NCI-H1694 (cell line): ENCODE measurements at places on chromosomes 4 and X.

- no peak for DNase-seq
Observed at GRCh38 chr4:179415847-179416223, 1973.6 kb upstream of the AGA start.

GRCh38 chrX:17403189-17403691 lies 28.2 kb downstream of the NHS start:
- DNase-seq: no peak

DNA sequence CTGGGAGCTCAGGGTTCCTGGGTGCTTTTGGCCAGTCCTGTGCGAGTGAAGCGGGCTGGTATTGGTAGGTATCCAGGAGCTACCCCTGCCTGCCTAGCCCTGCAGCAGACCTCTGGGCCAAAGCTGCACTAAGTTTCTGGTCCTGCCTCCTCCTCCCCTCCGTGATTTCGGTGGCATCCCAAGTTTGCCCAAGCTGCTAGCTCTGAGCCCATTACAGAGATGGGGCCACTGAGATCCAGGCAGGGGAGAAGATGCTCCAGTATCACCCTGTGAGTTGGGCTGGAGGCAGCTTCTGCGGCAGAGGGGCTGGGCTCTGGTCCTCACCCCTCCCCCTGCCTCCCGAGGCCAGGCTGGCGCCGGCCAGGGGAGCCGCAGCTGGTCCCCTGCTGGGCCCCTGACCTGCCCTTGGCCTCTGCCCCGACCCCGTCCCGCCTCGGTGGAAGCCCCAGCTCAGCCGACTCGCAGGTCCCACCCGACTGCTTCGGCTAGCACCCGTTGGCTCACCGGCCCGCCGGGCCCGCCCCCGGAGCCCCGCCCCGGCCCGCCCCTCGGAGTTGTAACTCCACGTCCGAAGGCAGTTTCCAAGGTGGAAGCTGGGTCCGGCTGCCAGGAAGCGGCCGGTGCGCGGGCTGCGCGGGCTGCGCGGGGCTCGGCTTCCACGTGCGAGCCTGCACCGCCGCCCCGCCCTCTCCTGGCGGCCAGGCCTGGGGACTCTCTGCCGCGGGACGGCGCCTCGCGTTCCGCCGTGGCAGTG lies at the start of gene DUSP9:
Gene DUSP9, plus strand, starts transcription at position 584 of the 754 bp plus-strand sequence. CDS start 751 bp downstream, outside the sequence.
- DNase-seq: no peak

GRCh38 chr4:183118141-183118540 lies 19.1 kb downstream of the WWC2 start:
- DNase-seq: no peak

DNA sequence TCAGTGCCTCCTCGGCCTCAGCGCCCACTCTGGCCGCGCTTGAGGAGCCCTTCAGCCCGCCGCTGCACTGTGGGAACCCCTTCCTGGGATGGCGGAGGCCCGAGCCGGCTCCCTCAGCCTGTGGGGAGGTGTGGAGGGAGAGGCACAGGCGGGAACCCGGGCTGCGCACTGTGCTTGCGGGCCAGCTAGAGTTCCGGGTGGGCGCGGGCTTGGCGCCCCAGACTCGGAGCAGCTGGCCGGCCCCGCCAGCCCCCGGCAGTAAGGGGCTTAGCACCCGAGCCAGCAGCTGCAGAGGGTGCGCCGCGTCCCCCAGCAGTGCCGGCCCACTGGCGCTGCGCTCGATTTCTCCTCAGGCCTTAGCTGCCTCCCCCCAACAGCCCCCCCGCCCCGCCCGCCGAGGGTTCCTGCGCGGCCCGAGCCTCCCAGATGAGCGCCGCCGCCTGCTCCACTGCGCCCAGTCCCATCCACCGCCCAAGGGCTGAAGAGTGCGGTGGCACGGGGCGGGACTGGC lies 1137.0 kb downstream of the PCDH18 start:
- DNase-seq: no peak

DNA sequence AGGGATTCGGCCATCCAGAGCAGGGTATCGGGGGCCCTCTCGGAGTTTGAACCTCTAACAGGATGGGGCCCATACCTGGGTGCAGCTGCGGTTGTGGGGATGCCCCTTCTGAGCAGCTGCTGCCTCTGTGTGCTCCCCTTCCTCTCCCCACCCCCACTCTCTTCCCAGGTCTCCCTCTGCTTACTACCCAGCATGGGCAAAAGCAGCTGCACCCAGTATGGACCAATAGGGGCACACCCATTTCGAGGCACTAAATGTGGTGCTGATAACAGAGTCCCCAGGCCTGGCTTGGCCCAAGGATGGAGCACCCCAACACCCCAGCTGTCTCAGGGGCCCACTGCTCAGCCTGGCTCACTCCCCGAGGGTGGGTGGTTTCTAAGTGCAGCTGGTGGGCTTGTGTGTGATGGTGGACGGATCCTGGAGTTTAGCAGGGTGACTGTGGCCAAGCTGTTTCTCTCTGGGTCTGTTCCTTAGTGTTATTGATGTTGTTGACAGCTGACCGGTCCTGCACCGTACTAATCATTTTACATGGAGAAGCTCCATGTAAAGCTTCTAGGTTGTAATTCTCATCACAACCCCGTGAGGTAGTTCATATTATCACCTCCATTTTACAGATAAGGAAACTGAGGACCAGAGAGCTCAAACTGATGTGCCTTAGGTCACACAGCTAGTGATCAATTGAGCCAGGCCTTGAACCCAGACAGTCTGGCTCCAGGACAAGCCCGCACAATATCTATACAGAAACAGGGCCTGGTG lies 13.1 kb upstream of the KIAA0232 start:
- DNase-seq: no peak

DNA sequence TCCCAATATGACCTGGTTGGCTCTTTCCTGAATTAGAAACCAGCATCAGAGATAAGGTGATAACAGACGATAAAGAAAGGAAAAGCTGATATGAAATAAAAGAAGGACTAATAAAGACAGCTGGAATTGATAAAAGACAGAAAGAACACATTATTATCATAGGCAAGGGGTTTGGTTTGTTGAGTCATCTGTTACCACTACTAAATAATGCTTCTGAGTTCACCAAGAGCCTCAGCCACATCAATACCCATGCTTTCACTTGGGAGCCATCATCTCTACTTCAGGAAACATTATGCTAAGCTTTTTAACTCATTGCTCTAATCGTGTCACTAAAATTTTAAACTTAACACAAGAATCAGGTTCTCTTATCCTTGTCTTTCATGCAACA lies 27.6 kb downstream of the ANXA5 start:
- no peak for DNase-seq

DNA sequence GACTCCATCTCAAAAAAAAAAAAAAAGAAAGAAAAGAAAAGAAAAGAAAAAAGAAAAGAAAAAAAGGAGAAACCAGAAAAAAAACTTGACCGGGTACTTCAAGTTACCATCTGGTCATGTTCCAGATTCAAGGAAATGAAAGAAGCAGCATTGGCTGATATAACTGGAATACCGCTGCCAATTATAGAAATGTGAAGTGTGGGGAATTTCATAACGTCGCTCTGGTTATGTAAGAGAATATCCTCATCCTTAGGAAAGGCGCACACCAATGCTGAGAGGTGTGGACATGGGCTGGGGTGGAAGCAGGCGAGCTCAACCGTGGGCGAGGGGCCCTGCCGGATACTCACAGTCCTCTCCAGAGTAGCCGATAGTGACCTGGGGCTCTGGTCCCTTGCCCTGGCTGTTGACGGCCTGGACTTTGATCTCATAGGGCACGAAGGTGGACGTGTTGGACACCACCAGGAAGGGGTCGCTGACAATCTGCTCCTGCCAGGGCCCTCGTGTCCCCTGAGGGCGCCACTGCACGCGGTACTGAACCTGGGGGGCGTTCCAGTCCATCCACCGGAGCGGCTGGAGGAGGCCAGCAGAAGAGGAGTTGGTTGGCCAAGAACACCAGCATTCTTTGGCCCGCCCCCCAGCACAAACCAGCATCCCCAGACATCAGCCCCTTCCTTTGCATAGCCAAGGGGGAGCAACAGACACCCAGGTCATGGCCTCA lies 19.5 kb downstream of the L1CAM start:
- no peak for DNase-seq

DNA sequence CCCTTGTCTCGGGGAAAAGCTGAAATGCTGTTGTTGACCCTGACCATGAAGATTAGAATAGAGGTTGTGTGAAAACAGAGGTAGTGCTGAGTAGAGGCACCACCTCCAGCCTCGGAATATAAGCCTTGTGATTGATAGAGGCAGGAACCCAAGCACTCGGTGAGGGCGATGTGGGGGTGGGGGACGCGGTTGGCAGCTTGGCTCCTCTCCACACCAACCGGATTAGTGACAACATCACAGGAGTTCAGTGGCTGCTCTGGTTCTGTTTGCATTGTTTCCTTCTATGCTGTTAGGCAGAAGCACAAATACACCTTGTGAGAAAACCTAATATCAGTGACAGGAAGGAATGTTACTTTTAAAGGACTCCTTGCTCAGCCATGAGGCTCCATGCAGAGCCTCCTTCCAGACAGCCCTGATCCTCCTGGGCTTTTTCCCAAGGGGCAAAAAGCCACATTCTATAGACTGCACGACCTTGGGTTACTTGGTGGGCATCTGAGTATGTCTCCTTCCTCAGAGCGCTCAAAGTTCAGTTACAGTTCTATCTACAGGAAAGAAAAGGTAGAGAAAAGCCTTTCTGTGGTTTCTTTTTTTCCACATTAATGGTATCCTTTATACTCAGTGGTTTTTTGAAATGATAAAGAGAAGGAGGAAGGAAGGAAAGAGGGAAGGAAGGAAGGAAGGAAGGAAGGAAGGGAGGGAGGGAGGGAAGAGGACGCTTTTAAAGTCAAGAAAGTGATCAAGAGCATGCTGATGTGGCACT lies 150.4 kb upstream of the NOCT start:
- DNase-seq: no peak

DNA sequence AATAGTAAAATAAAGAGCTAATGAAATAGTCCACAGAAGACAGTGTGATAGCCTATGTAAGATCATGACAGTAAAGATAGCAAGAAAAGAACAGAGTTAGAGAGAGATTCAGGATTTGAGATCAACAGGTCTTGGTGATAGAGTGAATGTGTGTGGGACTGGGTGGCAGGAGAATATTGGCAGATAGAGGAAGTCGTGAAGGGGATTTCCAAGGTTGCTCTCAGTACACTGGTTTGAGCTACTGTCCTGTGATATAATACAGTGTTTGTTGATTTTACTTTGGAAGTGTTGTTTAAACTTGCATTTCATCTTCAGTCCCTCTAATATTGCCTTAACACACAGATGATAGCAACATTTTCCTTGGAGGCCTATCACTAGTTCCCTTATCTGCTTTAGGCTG lies 44.1 kb downstream of the DTHD1 start:
- no peak for DNase-seq

DNA sequence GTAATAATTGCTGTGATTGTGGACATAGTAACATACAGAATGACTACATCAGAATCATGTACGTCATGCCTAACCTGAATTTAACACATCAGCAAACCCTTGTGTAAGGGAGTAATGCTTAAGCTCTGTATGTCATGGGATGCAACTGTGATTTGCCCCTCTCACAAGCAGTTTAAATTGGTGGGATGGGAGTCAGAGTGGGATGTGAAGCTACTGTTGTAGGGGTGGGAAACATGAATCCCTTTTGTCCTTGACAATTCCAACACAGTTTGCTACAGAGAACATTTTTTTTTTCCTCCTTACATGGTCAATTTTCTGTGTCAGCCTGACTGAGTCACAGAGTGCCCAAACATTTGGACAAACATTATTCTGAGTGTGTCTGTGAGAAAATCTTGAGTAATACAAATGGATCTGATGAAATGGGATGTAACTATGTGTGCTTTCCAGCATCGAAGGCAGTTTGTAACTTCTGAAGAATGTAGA lies 392.8 kb downstream of the GPM6A start:
- no peak for DNase-seq

GRCh38 chrX:26070882-26071281 lies 67.3 kb upstream of the MAGEB18 start:
- DNase-seq: no peak

DNA sequence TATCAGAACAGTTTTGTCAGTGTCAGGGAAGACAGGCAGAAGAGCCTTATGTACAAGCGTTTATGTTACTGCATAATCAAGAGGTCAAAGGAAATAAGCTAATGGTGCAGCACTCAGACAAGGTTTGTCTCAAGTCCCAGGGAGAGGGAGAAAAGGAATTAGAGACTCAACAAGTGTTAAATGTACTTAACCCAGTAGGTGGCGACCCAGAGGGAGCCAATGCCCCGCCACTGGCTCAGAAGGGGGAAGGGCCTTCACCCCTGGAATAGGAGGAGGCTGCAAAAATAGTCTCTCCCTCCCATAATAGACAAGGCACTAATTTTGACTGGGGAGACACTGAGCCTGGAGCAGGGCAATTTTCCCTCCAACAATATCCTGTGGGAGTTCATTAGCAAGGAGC lies 14.1 kb upstream of the PAPSS1 start:
- no peak for DNase-seq

DNA sequence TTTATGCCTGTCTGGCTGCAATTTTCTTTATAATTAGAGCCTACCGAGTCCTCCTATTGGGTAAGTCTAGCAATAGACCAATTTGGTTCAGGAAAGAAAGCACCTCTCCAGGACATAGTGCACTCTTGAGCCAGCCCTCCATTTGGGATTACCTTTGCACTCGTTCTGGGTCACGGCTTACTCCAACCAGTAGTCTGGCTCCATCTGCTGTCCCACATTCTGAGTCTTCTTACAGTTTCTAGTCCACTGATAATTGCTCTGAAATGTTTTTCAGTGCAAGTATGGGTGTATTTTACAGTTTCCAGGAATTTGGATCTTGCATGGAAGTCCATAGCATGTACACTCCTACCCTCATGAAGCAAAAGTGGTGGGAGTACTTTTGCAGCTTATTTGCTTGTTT lies 34.8 kb upstream of the USP51 start:
- DNase-seq: no peak

- DNase-seq: no peak
Observed at GRCh38 chr4:142818031-142818430, 28.1 kb downstream of the INPP4B start.

GRCh38 chr4:167111622-167112021 lies 122.7 kb downstream of the SPOCK3 start:
- no peak for DNase-seq

- no peak for DNase-seq
Observed at GRCh38 chrX:44568196-44568595, 25.5 kb upstream of the FUNDC1 start.

DNA sequence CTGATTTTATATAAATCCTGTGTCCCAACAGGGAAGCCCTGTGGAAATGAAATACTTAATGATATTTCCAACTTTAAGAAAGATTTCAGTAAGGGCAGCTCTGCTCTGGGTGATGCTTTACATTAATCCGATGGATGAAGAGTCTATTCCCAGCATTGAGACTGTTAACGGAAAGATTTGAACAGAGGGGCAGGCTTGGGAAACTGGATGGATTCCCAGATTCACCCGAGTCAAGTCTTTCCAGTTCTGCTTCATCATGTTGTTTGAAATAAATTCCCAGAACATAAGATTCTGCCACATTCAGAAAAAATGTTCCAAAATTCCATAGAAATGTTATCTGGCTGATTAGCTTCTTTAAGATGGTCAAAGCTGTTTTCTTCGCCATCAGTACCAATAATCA lies 246.0 kb downstream of the FBXW7 start:
- DNase-seq: no peak

- no peak for DNase-seq
Observed at GRCh38 chrX:15127010-15127409, 142.9 kb downstream of the ASB9 start.

GRCh38 chr4:38577462-38577861 lies 86.5 kb upstream of the KLF3 start:
- DNase-seq: no peak

- DNase-seq: no peak
Observed at GRCh38 chrX:56762220-56762619, 33.2 kb downstream of the NBDY start.
